ENCODE measurements at places on chromosomes 7 and 10.

DNA sequence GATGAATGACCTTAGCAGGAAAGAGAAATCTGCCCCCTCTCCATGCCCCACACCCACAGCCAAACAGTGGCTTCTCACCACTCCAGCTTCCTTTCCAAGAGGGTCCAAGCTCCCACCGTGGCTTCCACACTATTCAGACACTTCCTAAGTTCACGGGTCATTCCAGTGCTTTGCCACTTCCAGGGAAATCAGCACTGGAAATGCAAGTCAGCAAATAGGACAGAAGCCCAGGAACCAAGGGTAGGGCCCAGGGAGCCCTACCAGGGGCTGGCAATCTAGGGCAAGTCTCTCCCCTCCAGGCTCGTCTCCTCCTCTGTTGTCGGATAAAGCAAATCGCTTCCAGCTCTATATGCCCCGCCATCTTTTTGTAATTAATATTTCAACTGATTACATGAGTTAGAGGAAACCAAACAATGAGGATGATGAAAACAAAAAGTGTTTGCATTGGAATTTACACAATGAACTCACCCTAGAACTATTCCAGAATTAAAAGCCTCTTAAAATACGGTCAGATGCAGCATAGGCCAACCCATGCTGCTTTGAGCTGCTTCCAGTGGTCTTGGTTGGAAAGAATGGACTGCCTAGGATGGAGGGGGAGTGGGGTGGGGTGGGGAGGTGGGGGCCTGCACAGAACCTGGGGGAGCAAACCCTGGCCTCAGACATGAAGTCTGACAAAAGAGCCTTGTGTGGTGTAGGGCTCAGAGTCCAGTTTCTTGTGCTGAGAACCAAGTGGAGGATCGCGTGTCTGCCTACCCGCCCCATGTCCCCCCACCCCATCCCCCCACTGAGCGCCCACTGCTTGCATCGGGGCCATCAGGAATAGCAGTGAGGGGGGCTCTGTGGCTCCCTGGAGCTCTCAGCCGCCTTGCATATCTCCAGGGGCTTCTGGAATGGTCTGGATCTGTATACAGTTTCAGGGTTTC is 74.6 kb upstream of the CPXM2 start:
- DNase-seq = no peak

DNA sequence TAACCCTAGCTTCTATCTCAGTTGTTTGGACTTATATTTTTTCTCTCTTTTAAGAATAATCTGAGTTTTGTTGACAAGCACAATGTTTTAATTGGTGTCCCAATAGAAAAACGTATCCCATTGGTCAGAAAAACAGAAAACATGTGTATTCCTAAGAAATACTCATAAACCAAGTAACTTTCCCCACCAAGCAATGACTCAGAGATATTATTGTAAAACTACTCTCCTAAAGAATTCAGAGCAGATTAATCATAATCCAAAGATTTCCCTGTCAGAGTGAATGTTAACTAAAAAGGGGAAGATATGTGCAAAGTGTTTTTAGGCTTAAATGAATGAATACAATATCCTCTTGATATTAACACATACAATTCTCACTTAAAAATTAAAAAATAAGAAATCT is 29.4 kb upstream of the MBL2 start:
- DNase-seq = peak; percentile 72

DNA sequence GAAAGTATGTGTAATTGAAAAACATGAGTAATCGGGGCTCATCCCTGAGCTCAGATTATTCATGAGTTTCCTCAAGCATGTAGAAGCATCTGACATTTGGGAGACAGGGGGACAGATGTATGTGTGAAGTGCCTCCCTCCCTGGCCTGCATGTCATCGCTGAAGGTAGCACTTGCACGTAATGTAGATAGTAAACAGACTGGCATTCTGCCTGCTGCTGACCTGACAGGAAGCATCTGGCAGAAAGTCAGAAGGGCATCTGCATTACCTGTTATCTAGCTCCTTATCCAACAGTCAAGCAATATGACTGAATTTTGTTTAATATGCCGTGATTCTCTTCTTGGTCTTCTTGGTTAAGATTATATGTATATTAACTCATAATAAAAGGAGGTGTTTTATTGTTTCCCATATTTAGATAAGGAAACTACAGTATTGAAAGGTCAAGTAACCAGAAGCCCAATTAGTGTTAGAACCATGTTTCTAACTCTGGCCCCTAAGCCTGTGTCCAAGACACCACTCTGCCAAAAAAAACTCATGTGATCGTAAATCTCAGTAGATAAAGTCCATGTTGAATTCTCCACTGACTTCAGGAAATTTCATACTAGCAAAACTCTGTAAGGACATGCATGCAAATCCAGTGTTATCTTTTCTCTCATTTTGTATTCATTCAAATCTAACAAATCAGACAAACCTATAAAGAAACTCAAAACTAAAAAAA is 918.1 kb upstream of the MBL2 start:
- no peak for DNase-seq

DNA sequence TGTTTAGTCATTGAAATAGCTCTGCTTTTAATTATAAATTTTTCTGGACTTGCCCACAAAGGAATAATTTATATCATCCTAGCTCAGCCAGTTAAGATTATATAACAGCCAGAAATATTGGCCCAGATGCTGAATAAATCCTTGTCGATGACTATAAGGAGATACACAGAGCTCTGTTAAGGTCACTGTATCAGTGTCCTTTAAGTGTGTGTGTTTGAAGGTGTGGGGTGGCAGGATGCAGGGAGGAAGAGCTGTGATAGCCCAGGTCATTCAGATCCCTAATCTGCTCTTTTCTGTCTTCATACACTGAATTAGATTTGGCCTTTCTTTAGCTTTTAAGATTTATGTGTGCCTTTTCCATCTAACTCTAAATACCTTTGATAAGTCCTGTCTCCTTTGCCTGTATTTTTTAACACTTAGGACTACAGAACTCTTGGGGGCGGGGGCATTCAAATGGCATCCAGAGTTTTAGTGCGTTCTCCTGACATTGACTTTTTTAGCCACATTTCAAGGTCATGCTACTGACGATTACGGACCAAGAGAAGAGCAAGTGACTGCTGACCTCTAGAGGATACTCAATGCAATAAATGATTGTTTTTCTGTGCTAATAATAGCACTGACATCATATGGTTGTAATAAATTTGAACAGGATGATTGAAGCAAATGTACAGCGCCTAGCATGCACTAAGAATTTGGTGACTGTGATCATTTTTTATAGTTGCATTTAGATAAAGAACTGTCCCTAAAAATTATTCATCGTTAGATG is 172.3 kb downstream of the CACNB2 start:
- peak; percentile 5 for DNase-seq
